ENCODE measurements at places on chromosomes 7 and 10.

DNA sequence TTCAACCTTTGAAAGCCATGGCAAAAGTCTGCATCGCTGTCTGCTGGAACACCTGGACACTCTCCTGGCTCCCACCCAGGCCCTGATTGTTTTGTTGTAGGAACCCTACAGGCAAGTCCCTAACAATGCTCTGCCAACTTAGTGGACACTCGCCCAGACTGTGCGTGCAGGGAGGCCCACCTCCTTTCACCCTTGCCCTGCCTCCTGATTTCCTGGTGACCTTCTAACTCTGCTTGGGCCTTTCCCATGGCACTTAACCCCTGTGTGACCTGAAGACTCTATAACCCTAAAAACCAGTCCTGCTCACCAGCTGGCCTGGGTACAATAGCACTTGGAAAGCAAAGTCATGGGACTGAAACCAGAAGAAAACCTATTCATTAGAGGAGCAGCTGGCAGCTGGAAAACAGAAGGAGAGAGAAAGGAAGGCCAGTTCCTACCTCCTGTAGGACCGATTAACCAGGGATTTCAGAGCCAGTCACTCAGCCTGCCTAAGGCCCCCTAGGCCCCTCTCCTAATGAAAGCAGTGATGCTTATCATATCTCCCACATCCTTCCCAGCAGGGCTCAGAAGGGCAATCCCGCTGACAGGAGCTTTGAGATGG lies 82.7 kb upstream of the KMT2E start:
- DNase-seq = no peak

DNA sequence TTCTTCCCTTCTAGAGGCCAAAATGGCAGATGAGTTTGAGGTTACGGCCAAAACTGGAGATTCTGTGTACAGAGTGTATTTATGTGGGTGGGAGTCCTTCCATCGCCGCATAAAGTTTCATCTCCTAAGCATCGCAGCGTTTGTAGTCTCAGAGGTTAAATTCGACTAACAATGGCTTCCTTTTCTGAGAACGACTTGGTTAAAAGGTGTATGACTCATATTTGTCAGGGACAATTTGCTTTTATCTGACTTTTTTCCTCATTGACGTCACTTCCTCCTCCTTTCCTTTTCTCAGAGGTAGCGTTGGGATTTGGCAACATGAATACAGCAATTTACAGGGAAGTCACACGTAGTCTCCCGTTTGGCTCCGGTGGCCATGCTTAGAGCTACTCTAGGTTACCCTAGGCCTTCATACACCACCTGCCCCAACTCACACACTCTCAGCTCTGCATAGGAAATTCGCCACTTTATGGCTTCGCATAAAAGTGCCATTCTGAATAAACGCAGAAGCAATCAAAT lies 37.6 kb upstream of the TCF7L2 start:
- no peak for DNase-seq

DNA sequence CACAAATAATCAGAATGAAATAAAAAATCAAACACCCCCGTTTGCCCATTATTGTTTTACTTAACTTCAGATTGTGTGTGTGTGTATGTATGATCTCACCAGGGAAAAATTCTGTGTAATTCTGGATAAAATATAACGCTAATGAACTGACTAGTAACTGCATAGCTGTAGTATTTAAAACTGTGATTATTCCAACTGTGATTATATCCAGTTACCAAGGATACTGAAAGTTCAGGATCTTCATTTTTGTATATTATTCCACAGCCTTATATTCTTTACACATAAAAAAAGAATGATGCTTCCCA lies 2.9 kb downstream of the TWIST1 start:
- peak; percentile 55 for DNase-seq

- no peak for DNase-seq
These were observed 124.9 kb downstream of the CLEC2L start for GRCh38 chr7:139648391-139648861.

DNA sequence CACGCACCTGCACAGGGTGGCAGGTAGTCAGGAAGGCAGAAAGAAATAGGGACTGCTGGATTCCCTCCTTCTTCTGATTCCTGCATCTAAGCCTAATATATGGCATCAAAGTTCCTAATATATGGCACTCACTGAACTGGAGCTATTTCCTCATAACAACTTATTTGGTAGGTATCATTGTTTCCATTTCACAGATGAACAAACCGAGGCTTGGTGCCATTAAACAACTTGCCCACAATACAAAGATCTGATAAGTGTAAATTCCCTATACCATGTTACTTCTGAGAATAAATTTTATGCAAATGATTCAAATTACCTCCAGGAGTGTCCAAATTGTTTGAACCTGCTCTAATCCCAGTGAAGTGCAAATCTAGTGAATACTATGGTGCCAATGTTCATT lies 2.1 kb upstream of the FAM171A1 start:
- no peak for DNase-seq

DNA sequence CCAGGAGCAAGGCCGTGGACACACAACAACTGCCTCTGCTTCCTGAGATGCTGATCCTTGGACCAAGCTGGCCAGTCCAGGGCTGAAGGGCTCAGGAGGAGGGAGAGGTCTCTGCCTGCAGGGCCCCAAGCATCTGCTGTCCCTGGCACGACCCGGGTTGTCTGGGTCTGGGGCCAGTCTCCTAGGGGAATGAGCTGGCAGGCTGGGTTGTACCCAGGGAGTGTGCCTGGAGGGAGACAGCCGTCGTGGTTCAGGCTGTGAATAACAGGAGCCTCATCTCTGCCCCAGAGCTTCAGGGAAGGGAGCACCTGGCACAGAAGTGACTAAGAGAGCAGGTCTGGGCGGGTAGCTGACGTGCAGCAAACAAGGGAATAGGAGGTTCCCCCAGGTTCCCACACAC lies 17.9 kb upstream of the SERPINE1 start:
- DNase-seq = no peak

All from AG08396 (cell line).